Activated CD8-positive, alpha-beta memory T cell treated with anti-CD3 and anti-CD28 coated beads for 1 hour (primary cell): ENCODE measurements at places on chromosomes 3 and 15.

DNA sequence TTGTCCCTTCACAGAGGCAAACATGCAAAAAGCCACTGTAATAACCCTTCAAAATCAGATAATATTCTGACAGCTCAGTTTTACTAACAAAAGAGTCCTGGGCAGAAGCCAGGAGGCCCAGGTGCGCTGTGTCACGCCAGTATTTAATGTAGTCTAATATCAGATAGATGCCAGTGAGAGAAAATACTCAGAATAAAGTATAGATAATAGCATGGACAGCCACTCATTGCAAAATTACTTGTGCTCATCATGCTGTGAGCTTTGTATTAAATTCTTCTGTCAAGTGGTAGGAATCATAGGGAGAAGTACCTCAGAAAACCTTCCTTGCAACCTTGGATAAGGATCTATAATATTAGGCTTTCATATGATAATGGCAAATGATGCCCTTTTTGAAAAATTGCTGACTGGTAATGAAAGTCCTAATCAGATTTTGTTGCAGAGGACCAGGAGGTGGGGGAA lies 1154.3 kb downstream of the ROBO1 start:
- DNase-seq: no peak

- DNase-seq: no peak
Observed at GRCh38 chr15:48627260-48627940, 18.1 kb downstream of the FBN1 start.

DNA sequence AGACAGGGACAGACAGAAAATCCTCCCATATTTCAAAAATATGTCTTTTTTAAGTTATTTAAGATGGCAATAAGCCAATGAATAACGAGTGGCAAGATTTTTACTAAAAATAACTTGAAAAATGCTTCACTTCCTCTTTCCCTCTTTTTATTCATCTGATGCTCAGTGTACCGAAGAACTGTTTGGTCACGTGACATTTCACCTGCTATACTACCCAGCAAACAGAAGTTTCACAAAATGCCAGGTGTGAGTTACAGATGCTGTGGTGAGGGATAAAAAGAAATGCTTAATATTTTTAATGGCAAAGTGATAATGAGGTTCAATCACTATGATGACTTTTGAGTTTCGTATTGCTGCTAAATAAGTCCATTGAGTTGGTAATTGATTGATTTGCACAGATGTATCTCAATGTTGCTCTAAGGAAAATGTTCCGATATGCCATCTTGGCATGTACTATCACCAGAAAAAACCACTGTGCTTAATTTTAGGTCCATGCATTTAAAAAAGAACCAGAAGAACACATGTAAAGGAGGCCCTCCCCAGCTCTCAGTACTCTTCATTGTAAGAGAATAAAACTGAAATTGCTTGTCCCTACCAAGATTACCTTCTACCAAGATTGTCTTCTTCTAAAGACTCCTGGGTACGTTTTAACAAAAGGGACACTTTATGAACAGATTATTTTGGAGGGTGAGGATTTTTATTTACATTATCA lies 26.0 kb upstream of the SEC62 start:
- DNase-seq: no peak

DNA sequence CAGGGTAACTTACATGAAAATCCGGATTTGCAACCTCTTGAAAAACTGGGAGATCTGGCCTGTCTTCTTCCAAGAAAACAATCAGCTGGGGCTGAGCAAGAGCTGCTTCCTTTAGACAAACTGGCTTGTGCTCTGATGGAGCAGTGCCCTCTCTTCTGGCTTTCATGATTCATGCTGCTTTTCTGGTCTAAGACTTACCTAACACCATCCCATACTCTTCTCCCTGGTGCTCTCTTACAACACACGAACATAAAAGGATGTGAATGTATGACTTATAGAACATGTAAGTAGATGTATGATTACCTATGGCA lies 9.9 kb downstream of the TJP1 start:
- DNase-seq: no peak

GRCh38 chr15:66486887-66487286 lies 10.7 kb downstream of the SNAPC5 start:
- no peak for DNase-seq

DNA sequence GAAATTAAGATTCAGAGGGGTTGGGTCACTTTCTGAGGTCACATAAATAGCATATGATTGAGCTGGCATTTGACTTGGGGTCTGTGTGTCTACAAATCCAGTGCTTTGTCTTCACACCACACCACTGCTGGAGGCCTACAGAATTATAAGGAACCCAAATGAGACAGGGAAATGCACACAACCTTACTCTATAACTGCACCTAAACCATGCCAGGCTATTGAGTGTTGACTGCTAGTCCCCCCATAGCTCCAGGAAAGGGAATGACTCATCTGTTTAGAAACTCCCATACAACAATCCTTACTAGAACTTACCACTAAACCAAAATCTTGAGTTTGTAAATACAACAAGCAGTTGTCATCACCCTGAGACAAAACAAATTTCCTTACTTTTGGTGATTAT lies 16.9 kb upstream of the TSC22D2 start:
- no peak for DNase-seq

DNA sequence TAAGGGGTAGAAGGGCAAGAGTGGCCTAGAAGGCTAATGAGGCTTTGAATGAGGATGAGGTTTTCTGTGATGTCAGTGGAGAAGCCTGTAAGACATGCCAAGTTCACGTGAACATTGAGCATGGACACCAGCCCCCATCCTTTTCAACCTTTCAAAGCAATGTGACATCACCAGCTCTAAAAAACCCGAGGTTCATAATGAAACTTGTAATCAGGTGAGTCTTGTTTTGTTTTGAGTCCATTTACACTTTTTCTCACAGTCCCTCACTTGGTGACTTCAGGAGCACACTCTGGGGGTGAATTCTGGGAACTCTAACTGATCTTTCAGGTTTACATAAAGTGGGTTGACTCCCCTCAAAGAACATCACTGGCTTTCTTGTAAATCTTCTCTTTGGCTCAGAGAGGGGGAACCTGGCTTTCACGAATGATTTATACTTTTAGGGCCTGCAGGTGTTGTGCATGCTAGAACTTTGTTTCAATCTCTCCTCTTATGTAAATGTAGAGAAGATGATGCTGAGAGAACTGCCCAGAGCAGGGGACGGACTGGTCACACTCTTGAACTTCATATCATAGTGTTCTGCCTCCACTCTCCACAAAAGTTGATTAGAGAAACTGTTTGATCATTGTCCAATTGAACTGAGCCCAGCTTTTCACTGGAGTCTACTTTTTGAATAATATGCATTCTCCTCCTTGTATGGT lies 224.7 kb upstream of the SATB1 start:
- no peak for DNase-seq
